ENCODE measurements at places on chromosomes 2 and 18. TPM values are rescaled to one million over a fixed set of nuclear protein-coding genes. Genes with fewer than 3 reads are reported as not detected.

LRP2 gene
- total RNA-seq: not detected

HTR2B gene
- total RNA-seq: not detected

OXER1 gene
- total RNA-seq: not detected

INHA gene
- 1.5 TPM for total RNA-seq

- no peaks in the 10 kb centered on the region for H3K4me1 ChIP-seq
- H3K27me3 ChIP-seq: peaks cover 5% of the 10 kb centered on the region
- DNase-seq: peak; percentile 25
- no peak overlapping the region for H3K4me3 ChIP-seq
Observed at GRCh38 chr2:30252723-30253701, 21.7 kb downstream of the LBH start.

- no peak overlapping the region for H3K4me3 ChIP-seq
- H3K27ac ChIP-seq: no peak overlapping the region
- peak; percentile 45 for DNase-seq
Observed at GRCh38 chr18:27017901-27018500, 152.5 kb upstream of the AQP4 start.

GRCh38 chr18:75305984-75306383 lies 95.4 kb downstream of the TSHZ1 start:
- no peaks in the 10 kb centered on the region for H3K36me3 ChIP-seq
- no peak overlapping the region for H3K27ac ChIP-seq
- no peak overlapping the region for H3K4me3 ChIP-seq
- no peak for DNase-seq
- peaks cover 4% of the 10 kb centered on the region for H3K27me3 ChIP-seq

DNA sequence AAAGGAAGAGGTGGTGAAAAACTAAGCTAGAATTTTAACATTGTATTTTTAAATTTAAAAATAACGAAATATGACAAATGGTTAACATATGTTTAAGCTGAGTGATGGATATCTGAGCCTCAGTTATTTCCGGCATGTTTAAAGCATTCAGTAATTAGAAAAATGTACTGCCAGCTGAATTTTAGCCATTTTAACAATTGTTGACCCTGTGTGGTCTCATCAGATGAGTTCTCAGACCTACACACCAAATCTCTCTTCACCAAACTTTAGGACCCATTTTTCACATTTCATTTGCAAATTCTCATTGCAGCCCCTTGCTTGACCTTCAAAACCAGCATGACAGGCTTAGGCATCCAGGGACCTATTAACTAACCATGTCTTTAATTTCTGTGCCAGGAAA lies 91.5 kb upstream of the RGPD4 start:
- H3K27ac ChIP-seq: no peak overlapping the region
- DNase-seq: no peak
- H3K4me1 ChIP-seq: peaks cover 9% of the 10 kb centered on the region
- H3K36me3 ChIP-seq: no peaks in the 10 kb centered on the region

DNA sequence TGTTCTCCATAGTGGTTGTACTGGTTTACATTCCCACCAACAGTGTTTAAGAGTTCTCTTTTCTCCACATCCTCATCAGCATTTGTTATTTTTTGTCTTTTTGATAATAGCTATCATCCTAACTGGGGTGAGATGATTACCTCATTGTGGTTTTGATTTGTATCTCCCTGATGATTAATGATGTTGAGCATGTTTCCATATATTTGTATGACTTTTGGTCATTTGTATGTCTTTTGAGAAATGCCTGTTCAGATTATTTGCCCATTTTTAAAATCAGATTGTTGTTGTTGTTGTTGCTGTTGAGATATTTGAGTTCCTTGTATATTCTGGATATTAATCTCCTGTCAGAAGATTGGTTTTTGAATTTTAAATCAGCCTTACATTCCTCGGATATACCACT lies 147.5 kb downstream of the NCOA1 start:
- H3K27me3 ChIP-seq: no peaks in the 10 kb centered on the region
- no peak overlapping the region for H3K4me3 ChIP-seq

GRCh38 chr2:240999873-241000541 lies 1.6 kb downstream of the SNED1 start:
- DNase-seq: no peak
- 0 out of 2 replicates have a peak, but pooled peaks cover 3% of the 10 kb centered on the region for H3K4me1 ChIP-seq
- no peaks in the 10 kb centered on the region for H3K27me3 ChIP-seq
- H3K36me3 ChIP-seq: no peaks in the 10 kb centered on the region
- no peak overlapping the region for H3K27ac ChIP-seq

GRCh38 chr2:73368781-73369180 lies 16.9 kb upstream of the ALMS1 start:
- no peak overlapping the region for H3K27ac ChIP-seq
- peaks cover 47% of the 10 kb centered on the region for H3K27me3 ChIP-seq
- H3K4me3 ChIP-seq: no peak overlapping the region
- no peaks in the 10 kb centered on the region for H3K36me3 ChIP-seq

GRCh38 chr2:38603402-38604290 lies 918 bp upstream of the HNRNPLL start:
- H3K4me3 ChIP-seq: peak overlapping the region; percentile 84
- H3K4me1 ChIP-seq: peaks cover 33% of the 10 kb centered on the region
- H3K36me3 ChIP-seq: no peaks in the 10 kb centered on the region
- H3K27me3 ChIP-seq: no peaks in the 10 kb centered on the region

GRCh38 chr2:151217343-151217742 lies 44.3 kb downstream of the RBM43 start:
- DNase-seq: no peak
- H3K4me1 ChIP-seq: no peaks in the 10 kb centered on the region
- no peak overlapping the region for H3K4me3 ChIP-seq
- no peak overlapping the region for H3K27ac ChIP-seq
- H3K36me3 ChIP-seq: no peaks in the 10 kb centered on the region

- H3K4me3 ChIP-seq: no peak overlapping the region
- peaks cover 67% of the 10 kb centered on the region for H3K27me3 ChIP-seq
- DNase-seq: no peak
Observed at GRCh38 chr2:114056294-114057143, 166.6 kb downstream of the ACTR3 start.

- H3K27me3 ChIP-seq: no peaks in the 10 kb centered on the region
- H3K36me3 ChIP-seq: no peaks in the 10 kb centered on the region
- H3K4me1 ChIP-seq: peaks cover 13% of the 10 kb centered on the region
- no peak overlapping the region for H3K27ac ChIP-seq
- no peak overlapping the region for H3K4me3 ChIP-seq
Observed at GRCh38 chr2:185578322-185578721, 160.3 kb upstream of the FSIP2 start.

DNA sequence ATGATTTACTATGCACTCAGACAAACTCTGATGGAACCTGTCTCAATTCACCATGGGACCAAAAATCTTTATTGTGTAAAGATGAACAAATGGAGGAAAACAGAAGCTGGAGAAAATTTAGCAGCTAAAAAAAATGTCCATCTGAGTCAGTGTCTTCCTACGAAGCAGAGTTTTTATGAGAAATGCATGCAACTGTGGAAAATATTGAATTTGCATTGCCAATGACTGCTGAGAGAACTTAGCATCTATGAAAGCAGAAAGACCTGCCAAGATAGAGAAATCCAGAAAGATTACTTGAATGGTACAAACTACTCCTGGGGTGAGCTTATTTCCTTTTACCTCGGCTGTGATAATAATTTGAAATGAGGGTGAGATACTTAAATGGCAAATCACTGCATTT lies 289.7 kb upstream of the GCFC2 start:
- H3K36me3 ChIP-seq: no peaks in the 10 kb centered on the region
- DNase-seq: no peak
- no peaks in the 10 kb centered on the region for H3K4me1 ChIP-seq
- H3K4me3 ChIP-seq: no peak overlapping the region
- H3K27me3 ChIP-seq: no peaks in the 10 kb centered on the region

GRCh38 chr2:7552825-7553570 lies 635.8 kb downstream of the RNF144A start:
- no peak for DNase-seq
- no peak overlapping the region for H3K4me3 ChIP-seq
- H3K4me1 ChIP-seq: no peaks in the 10 kb centered on the region
- no peaks in the 10 kb centered on the region for H3K36me3 ChIP-seq
- no peaks in the 10 kb centered on the region for H3K27me3 ChIP-seq
- H3K27ac ChIP-seq: no peak overlapping the region

All from PC-3 (cell line).